ENCODE measurements at places on chromosomes 5 and 9. TPM values are rescaled to one million over a fixed set of nuclear protein-coding genes. Genes with fewer than 3 reads are reported as not detected.

Gene LHX3
- not detected for total RNA-seq

Gene PCDHGA9
- total RNA-seq = 1.6 TPM

Gene EGFLAM
- 2.2 TPM for total RNA-seq

Gene SVEP1
- total RNA-seq = 0.66 TPM

Gene C9orf50
- total RNA-seq = 0.09 TPM

Gene UBE2QL1
- 0.09 TPM for total RNA-seq

Gene CDC20B
- total RNA-seq = not detected

All from endothelial cell of coronary artery (primary cell).